ENCODE measurements at places on chromosomes 16 and 17. TPM values are rescaled to one million over a fixed set of nuclear protein-coding genes. Genes with fewer than 3 reads are reported as not detected.

The PPY gene
- not detected for total RNA-seq

The PYY gene
- total RNA-seq = not detected

The NTN3 gene
- 0.45 TPM for total RNA-seq

The AURKB gene
- total RNA-seq = 31.8 TPM

The TNRC6C gene
- 10.3 TPM for total RNA-seq

The HOXB5 gene
- total RNA-seq = 0.57 TPM

The INCA1 gene
- not detected for total RNA-seq

The RASL10B gene
- total RNA-seq = 1.5 TPM

The CETP gene
- total RNA-seq = not detected

The GRAPL gene
- not detected for total RNA-seq

The TUBB3 gene
- 299 TPM for total RNA-seq

The CCL3 gene
- not detected for total RNA-seq

The AMZ2 gene
- total RNA-seq = 170 TPM

The QPRT gene
- total RNA-seq = 7.4 TPM

The TMEM238L gene
- not detected for total RNA-seq

The TNFRSF13B gene
- not detected for total RNA-seq
